ENCODE measurements at places on chromosomes 6 and 20.

- no peak for DNase-seq
Measured at GRCh38 chr20:58399926-58400325, 10.9 kb downstream of the VAPB start.

DNA sequence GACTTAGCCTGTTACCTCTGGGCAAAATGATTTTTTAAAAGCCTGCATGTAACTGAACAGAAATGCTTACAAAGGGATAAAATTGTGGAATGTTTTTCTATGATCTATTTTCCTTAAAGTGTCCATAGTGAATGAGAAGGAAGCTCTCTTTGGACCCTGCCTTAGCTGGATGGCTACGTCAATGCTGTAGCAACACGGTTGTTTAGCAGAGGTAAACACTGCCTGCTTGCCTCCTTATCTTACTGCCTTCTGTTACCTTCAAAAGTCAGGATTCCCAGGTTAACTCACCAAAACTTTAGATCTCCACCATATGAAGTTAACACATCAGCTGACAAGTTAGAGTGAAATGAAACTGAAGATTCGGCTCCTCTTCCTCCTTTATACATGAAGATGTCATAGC is 402.6 kb downstream of the SAMD5 start:
- no peak for DNase-seq

GRCh38 chr6:21420146-21420878 is 173.2 kb upstream of the SOX4 start:
- no peak for DNase-seq

DNA sequence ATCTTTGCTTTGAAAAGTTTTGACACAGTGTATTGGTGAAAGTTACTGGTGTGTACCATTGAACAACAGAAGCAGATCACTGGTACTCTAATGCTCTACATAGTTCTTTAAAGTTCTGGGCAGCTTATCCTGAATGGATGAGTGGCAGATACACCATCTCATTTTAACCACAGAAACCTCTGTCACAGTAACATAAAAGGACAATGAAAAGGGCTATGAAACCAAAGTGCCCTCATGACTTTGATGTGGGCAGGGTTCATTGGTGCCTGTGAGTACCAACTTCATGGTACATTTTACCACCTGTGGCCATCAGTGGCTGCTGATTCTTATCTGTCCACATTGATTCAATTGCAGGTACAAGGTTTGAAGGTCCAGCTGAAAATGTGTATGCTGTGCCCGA is 285.7 kb upstream of the PREP start:
- no peak for DNase-seq

DNA sequence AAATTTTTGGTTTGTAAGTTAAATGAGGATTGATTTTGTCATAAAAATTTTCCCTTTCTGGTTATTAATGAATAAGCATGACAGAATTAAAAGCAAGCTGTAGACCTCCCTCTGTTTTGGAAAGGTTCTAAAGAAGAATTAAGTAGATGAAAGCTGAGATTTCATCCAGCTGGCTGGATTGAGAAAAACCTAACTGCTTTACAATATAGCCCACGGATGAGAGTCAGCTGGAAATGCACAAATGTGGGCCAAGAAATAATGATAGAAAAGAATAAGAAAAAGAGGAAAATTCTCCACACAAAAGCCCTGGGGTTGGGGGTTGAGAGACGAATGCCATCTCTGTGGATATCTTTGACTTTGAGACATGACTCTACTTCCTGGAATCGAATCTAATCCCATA is 631.6 kb downstream of the HDGFL1 start:
- DNase-seq: no peak

DNA sequence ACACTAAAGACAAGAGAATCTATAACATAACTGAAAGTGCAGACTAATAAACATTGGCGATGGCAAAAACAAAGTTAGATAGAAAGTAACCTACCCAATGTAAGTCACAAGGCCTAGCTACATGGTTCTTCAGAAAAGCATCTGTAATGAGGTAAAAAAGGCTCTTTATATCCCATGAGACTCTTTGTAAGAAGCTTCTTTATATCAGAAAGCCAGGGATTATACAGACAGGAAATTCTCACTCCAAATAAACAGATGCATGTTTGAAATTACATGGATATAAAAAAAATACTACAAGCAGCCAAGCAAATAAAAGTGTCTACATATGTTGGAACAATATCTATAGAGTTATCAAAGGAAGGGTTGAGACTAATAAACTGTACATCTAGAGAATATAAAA is 284.9 kb upstream of the NRSN1 start:
- no peak for DNase-seq

- no peak for DNase-seq
Measured at GRCh38 chr6:39189915-39190544, 39.2 kb downstream of the KCNK5 start.

DNA sequence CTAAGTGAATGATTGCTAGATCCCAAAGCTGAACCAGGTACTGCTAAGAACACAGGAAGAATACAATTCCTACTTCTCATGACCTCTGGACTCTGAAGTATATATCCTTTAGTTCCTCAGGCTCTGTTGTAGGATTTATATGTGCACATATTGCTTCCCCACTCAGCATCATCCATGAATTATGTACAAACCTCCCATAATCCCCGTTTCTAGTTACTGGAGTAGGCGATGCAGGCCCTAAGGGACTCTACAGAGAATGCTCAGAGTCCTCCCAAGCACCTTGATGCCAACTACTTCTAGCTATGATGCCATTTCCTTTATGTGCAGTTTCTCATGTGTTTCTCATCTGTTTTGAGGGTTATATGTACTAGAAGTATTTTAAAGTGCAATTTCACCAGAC is 154.9 kb upstream of the EPHA7 start:
- no peak for DNase-seq

GRCh38 chr20:3749689-3750531 is 17.4 kb downstream of the HSPA12B start:
- DNase-seq: peak; percentile 31

DNA sequence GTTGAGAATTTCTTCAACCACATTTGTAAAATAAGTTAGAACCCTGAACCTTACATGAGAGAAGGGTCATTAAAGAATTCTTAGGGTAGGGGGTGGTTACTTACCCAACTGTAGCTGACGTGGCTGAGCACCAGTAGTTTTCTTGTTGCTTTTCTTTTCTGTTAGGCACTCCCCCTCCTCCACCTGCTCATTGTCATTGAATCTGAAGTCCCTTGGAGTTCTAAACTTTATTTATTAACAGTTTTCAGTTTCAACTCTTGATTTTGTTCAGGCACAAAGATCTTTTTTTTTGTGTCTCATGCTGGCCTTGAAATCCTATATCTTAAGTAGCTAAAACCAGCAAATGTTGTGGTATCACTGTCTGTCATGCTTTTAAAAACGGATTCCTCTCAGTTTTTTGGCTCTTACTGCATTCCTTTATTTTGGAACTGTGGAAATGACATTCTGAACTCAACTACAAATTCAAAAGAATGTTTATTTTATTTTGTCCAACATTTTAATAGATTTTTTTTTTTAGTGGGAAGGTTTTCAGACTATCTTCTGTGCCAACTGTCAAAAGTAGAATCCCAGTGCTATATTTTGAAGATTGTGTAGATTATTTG is 465.2 kb downstream of the PHF3 start:
- no peak for DNase-seq

DNA sequence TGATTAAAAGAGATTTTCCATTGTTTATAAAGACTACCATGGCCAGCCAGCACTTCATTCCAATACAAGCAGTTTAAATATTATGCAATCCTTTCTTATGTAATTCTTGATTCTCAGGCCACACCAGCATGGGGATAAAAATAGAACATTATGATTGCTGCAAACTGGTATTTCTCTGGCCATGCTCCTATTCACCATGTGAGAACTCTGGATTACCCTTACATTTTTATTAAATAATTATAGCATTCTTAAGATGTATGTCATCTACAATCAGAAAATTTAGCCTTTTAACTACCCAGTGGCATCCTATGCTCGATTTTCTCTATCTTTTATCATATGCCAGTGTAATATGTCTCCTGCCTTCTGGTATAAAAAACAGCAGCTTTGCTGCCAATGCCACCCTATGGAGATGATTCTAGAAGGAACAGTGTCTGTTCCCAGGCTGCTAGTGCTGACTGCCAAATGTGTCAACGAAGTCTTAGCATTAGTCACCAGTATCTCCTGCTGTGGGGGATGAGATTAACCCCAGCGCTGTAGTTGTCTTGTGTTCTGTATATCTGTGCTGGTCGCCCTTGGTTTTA is 501.4 kb downstream of the BCKDHB start:
- DNase-seq: no peak

DNA sequence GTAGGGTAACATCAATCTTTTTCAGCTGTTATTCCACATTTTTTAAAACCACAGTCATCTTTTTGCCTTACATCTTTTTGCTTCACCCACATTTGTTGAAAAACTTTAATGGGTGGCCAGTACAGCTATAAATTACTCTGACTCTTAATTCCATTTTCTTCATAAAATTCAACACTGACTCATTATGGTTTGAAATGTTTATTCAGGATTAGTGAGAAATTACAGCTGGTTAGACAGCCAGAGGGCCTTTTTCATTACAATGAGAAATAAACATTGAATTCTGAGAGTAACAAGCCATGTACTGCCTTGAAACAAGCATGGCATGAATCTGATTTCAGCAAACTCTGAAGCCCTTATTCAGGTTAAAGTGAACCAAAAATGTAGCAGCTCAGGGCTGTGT is 19.5 kb downstream of the NDUFAF4 start:
- DNase-seq: no peak

- no peak for DNase-seq
Measured at GRCh38 chr6:111978532-111979149, 75.3 kb upstream of the CCN6 start.

- DNase-seq: no peak
Measured at GRCh38 chr6:166710084-166710483, 83.0 kb upstream of the RPS6KA2 start.
